ENCODE measurements at places on chromosomes 4 and X.

DNA sequence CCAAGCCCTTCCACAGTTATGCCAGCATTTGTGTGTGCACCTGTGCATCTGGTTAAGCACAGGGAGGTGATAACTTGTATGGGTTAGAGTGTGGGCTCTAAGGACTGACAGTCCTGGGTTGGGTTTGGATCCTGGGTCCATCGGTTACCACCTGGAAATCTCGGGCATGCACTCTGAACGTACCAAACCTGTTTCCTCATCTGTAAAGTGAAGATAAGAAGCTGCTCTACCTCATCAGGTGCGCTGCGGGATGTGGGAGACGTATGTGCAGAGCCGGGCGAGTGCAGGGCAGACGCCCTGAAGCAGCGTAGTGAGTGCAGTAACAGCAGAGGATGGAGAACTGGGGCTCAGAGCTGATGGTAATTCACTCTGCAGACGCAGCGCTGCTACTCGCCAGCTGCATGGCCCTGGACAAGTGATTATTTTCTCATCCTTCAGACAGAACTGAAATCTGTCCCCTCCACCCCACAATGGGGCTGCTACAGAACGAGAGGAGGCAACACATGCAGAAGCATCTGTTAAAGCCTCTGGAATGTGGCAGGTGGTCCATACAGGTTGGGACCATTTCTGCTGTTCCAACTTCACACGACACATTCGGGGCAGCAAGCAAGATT, 64.4 kb downstream of the HADH start:
- no peak for DNase-seq

- DNase-seq: no peak
Observed at GRCh38 chr4:12296366-12296765, 867.7 kb upstream of the HS3ST1 start.

- no peak for DNase-seq
Observed at GRCh38 chrX:138487866-138488265, 223.7 kb downstream of the FGF13 start.

- no peak for DNase-seq
Observed at GRCh38 chrX:67613366-67613765, 69.5 kb downstream of the AR start.

- no peak for DNase-seq
Observed at GRCh38 chrX:107721318-107721717, 54.3 kb downstream of the TSC22D3 start.

DNA sequence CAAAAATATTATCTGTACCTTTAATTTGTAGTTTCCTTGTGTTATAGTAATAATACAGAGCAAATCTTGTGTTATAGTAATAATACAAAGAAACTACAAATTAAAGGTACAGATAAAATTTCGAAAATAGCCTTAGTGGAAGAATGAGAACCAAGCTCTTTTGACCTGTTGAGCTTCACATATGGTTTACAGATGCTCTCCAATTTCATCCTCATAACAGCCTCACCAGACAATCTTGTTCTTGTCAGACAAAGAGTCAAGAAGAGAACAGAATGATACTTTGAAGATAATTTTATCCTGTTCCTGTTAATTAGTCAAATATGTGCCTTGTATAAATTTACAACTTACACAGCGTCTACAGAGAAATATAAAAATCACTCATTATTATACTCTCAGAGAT, 12.8 kb downstream of the ATXN3L start:
- no peak for DNase-seq

DNA sequence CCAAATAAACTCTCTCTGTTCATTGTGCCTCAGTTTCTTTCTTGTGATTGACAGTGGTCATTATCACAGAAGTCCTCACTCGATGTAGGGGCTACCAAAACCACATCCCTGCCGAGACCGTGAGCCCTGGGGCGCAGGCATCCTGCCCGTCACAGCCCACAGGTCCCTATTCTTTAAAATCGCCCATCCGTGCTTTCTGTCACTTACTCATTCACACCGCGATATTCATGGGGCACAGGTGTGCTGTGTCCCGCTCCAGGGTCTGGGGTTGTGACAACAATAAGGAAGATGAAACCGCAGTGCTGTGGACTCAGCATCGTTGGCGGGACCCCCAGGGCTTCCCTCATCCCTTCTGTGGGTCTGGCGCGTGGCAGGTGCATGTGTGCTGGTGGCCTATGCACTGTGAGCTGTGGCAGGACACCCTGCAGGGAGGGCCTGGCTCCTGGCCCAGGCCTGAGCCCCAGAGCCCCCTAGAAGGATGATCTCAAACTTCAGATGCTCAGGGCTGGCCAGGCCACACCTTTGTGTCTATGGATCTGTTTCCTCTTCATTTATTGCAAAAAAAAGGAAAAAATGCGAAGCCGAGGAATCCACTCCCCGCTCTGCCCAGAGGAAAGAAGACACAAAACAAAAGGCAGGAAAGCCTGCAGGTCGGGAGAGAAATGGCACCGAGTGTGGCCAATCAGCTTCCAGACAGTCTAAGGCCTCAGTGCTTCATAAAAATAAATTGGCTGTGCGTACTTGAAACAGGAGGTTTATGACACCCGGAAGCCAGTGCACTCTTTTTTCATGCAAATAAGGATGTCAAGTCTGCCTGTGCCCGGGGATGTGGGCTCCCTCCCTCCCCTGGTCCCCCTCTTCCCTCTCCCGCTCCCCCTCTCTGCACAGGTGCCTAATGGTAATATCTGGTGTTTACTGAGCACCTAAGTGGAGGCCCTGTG, 109.5 kb upstream of the ADRA2C start:
- DNase-seq: no peak

DNA sequence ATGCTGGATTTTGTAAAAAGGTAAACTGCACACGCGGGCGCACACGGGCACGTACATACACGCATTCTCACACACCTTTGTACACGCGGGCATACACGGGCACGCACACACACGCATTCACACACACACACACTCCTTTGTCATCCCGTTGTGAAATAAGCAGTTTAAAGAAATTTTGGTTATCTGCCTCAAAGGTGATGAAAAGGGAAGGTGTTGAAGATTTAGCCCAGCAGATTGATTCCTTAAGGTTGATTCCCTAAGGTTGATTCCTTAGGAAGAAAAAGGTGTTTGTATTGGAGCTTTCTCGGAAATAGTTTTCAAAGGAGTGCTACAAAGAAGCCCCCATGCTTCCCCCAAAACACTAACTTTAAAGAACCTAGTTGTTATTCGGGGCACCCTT, 693 bp downstream of the ATP10D start:
- DNase-seq: no peak

- no peak for DNase-seq
Observed at GRCh38 chr4:85748654-85749053, 273.7 kb downstream of the ARHGAP24 start.

DNA sequence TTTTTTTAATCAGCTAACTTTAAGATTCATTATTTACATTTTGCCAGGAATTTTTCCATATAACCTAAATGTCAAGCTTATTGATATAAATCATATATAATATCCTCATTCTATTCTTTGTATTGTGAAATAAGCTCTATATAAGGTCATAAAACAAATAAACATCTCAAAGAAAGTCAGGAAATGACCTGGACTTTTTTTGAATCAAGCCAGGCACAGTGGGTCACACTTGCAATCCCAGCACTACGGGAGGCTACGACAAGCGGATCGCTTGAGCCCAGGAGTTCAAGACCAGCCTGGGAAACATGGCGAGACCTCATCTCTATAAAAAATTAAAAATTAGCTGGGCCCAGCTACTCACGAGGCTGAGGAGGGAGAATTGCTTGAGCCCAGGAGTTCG, 88.9 kb downstream of the RBM47 start:
- DNase-seq: no peak

DNA sequence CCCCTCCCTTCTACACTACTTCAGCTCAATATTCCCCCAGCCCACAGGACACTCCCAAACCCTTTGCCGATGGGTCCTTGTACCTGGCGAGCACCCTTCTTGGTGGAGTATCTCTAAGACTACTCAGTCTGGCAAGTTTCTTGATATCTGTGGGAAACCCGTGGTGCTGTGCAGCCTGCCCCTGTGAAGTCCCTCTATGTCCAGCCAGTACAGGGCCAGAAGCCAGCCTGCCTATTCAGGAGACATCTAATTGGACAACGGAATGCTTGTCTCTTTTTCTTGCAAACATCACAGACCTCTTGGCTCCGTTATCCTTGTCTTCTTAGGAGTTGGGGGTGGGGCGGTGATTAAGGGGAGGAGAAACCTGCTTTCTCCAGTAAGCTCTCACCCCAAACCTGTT, 3.7 kb upstream of the IGFBP7 start:
- no peak for DNase-seq

DNA sequence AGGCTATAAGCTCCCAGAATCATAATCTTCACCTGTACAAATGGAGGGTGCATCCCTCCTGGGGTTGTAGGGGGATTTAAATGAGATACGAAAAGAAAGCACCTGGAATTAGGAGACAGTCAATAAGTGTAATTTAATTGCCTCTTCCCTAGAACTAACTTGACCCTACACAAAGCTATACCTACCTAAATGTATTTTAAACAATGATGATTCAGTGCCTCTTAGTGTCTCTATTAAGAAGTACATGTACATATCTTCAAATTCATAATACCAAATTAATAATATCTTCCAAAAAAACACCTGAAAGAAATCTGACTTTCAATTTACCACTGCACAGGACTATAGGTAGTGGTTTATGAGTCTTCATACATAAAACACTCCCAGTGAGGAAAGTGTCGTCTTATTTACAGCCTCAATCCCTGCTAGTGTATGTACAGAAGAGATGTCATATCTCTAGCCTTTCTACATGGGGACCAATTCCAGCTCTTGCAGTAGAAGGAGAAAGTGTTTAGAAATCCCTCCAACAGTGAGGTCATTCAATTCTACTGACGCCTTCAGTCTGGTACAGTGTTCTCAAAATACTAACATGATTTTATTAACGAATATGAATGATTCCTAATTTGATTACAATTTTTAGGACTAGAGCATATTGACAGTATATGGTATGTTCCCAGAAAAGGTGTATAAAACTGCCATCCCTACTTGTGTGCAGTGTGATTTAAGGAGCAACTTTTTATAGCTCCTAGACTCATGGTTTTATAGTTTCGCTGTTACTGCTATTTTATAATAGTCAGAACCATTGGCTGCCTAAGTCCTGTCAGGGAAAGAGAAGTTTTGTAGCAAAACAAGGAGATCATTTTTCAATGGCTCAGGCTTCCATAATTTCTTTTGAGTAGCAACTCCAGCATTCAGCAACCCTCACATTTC, 282.7 kb downstream of the UNC5C start:
- no peak for DNase-seq

DNA sequence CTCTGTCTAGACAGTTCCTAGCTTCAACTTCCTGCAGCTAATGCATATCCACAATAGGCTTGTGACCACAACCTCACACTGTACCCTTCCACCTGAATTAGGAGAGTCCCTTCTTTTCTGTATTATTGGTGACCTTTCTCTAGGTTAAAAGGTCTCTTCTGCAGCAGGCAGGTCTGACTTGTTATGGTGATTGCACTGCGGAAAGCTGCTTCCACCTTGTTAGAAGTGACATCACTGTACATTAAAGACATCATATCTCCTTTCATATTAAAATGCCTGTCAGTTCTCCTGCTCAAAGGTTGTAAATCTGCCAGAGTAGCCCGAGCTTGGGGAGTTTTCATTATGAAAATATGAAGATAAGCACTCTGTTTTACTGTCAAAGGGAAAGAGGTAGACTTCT, 21.5 kb upstream of the LSM6 start:
- DNase-seq: no peak

DNA sequence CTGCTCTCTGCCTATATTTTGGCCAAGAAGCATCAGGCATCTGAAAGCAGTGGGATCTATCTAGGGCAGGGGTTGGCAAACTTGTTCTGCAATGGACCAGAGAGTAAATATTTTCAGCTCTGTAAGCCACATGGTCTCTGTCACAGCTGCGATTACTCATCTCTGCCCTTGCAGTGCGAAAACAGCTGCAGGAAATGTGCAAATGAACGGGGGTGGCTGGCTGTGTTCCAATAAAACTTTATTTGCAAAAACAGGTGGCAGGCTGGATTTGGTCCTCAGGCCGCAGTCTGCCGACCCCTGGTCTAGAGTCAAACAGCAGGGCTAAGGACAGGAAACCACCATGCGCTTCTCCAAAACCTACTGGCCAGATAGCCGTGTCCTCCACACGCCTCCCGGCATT, 48.6 kb downstream of the ACOX3 start:
- DNase-seq: no peak

- no peak for DNase-seq
Observed at GRCh38 chr4:38106886-38107514, 146.8 kb downstream of the PTTG2 start.

- DNase-seq: no peak
Observed at GRCh38 chr4:2823671-2824328, 19.8 kb upstream of the ADD1 start.

DNA sequence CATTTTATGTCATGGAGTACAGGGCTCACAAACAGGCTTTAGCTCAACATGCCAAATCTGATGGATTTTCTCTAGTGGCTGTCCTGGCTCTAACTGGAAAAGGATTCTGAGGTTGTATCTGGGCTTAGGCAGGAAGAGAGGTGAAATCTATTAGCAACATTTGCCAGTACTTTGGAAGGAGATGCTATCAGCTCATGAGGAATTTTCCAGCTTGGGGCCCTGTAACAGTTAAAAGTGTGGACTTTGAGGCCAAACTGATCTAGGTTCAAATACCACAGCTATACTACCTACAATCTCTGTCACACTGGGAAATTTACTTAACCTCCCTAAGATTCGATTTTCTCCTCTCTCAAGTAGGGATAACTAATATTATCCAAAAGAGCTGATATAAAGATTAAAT, 119.0 kb upstream of the HCCS start:
- DNase-seq: no peak

- no peak for DNase-seq
Observed at GRCh38 chr4:38743866-38744265, 38.9 kb downstream of the TLR10 start.

Data from LoVo (cell line).